ENCODE measurements at places on chromosomes 5 and 9. TPM values are rescaled to one million over a fixed set of nuclear protein-coding genes. Genes with fewer than 3 reads are reported as not detected.
A peak's percentile ranks its signal among the peaks of the same experiment; 100 is the strongest.

- DNase-seq, result no peak
Observed at GRCh38 chr9:70049672-70050271, 6.1 kb downstream of the MAMDC2 start.

DNA sequence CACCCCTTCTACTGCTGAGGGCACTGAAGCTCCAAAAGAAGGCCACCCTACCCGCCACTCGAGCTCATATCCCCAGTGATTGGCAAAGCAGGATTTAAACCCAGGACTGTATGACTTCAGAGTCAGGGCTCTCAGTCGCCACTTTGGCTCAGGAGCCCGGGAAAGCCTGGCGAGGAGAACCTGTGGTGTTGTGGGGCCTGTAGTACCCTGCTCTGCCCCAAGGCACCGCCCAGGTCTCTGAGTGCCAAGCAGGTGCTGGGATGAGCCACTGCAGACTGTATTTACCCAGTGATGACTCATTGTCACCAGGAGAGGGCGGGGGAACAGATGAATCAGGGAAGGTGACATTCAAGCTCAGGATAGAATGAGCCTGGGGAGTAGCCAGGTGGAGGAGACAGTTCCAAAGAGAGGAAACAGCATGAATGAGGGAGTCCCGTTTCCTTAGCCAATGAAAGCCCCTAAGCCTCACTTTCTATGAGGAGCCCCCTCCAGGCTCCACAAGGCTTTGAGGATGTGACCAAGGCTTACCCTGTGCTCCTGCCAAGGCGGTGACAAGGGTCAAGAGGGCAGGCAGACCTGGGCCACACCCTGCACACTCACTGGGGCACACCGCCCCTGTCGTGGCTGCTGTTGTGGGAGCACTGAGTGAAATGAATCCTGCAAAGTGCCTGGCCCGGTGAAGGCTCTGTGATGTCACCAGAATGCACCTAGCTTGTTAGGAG lies 17.8 kb upstream of the DPM2 start:
- DNase-seq, result peak; percentile 87

DNA sequence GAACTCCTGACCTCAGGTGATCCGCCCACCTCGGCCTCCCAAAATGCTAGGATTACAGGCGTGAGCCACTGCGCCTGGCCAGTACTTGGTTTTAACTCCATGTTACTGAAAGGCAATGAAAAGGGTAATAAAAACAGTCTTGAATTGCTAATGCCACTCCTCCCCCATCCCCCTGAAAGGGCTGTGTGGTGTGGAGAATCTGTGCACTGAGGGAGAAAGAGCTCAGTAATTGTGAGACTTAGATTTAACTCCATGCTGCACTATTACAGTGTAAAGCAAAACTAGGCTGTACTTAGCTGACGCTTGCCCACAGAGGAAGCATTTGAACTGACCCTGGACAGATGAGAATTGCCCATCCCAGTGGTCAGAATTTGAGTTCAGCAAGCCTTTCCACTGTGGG lies 1662.4 kb upstream of the ACO1 start:
- DNase-seq, result no peak

- DNase-seq, result no peak
Observed at GRCh38 chr5:21711866-21712758, 1141.0 kb downstream of the CDH12 start.

DNA sequence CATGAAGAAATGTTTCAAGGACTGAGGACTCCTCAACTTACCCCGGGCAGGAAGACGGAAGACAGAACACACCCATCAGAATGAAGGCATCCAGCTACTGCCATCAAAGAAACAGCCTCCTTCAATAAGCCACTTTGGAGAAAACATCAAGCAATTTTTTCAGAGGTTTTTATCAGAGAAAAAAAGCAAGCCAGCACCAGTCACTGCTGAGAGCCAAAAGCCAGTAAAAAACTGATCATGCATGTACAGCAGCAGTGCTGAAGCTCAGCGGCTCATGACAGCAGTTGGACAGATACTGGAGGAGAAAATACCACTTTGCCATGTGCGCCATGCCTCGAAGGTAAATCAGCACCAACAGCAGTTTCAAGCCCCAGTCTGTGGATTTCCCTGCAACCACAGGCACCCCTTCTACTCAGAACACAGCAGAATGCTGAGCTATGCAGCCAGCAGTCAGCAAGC lies 10.1 kb upstream of the ZNF484 start:
- DNase-seq, result no peak

DNA sequence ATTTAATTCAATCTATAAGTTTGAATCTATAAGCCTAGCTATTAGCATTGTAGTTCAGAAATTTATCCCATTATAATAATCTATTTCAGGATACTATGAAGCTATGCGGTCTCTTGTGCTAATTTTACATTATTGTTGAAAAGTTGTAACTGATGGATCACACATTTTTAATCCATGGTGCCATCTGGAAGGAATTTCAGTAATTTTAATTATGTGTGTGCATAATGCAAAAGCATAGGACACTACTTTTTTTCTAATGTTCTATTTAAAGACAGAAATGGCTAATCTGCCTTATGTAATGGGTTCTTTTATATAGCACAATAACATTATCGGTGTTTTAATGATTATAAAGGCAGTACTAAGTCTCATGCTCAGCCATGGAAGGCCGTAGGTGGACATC lies 90.6 kb downstream of the HOMER1 start:
- no peak for DNase-seq

DNA sequence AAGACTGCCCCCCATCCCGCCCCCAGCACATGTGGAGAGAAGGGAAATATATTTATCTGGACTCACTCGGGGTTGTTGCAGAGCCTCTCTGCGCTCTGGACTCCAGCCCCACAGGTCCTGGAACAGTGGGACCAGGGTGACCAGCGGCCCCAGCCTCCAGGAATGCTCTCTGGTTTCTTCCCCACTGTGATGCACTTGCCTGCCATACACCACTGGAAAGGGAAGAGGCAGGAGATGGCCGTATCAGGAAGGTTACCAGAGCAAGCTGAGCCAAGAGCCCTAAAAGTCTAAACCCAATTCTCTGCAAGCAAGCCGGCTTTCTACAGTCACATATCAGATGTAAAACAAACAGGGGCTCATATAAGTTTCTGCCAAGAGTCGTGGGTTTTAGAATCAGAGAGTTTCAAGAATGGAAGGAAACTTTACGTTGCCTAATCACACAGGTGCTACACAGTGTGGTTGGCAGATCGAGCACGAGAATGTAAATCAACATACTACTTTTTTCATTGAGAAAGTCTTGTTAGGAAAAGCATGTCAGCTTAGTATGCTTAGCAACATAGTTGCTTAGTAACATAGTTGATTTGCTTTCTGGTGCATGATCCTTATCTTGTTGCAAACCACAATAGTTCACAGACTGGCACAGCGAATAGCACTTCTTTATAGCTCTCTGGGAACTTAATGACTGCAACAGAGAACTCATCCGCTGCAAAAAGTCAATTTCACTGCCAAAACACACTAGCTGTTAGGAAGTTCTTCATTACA lies 201.2 kb downstream of the TARS1 start:
- DNase-seq, result no peak

DNA sequence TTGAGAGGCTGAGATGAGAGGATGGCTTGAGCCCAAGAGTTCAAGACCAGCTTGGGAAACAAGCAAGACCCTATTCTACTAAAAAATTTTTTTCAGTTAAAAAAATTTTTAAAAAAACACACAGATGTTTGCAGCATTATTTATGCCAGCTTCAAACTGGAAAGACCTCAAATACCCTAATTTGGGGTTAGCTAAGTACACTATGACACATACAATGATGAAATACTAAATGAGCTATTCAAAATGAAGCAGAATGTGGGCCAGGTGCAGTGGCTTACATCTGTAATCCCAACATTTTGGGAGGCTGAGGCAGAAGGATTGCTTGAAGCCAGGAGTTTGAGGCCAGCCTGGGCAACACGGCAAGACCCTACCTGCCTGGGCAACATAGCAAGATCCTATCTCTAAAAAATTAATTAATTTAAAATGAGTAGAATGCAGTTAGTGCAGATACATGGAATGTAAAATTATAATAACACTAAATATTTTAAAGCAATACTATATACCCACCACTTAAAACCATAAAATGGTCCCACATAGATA lies 44.9 kb downstream of the LHFPL2 start:
- DNase-seq, result no peak

DNA sequence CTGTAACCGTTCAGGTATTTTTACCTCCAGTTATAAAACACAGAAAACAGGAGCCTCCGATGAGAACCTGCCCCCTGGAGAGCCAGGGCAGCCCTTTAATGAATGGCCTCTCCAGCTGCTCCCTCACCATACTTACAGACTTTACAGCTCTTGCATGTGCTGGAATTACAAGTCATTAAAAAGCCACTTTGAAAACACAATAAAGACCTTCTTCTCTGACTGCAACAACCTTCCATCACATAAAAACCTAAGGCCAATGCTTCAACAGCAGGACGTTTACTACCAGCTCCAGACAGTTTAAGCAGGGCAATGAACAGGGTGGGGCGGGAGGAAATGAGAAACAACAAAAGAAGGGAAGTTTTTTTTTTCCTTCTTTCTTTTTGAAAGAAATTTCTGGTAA lies 213.8 kb downstream of the MLLT3 start:
- no peak for DNase-seq

SPARC gene
- not detected for polyA plus RNA-seq

DNA sequence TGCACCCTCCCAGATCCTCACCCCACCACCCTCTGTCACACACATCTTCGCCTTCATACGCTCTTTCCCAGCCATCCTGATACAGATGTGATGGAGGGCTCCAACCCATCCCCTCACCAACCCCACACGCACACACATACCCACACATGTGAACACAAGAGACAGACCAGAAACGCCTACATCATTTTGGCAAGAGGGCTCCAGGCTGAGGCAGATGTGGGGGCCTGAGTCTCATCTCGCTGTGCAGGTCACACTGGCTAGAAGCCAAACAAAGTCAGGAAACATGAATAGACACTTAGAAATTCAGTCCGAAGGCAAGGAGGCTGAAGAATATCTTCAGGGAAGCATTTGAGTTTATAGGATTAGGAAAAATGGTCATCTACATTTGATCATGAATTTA lies 6.2 kb downstream of the PRDM12 start:
- no peak for DNase-seq

GPBP1 gene
- polyA plus RNA-seq, result 98.0 TPM

GRCh38 chr5:136710834-136711233 lies 345.5 kb upstream of the TRPC7 start:
- no peak for DNase-seq
